IPS DF 6.9 (cell line): ENCODE measurements at places on chromosomes 16 and 17.

DNA sequence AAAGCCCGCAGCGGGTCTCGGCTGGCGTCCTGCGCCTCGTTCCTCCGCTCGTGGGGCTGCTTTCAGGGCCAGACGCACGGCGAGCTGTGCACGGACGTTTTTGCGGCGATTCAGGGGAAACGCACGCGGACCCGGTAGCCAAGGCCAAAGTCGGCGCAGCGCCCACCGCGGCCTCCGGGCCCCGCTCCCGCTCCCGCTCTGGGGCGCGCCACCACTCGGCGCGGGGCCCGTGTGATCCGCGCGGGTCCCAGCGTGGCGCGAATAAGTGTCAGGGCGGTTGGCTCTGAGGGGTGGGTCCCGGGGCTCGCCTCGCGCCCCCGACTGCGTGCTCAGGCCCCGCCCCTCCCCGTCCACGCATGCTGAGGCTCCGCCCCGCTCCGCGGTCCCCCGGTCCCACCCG is 694 bp upstream of the TBCD start:
- no peak for DNase-seq

GRCh38 chr17:7403043-7403726 is 712 bp downstream of the TMEM256 start:
- DNase-seq = no peak

- no peak for DNase-seq
Measured at GRCh38 chr16:9330095-9330494, 238.7 kb downstream of the HAPSTR1 start.

DNA sequence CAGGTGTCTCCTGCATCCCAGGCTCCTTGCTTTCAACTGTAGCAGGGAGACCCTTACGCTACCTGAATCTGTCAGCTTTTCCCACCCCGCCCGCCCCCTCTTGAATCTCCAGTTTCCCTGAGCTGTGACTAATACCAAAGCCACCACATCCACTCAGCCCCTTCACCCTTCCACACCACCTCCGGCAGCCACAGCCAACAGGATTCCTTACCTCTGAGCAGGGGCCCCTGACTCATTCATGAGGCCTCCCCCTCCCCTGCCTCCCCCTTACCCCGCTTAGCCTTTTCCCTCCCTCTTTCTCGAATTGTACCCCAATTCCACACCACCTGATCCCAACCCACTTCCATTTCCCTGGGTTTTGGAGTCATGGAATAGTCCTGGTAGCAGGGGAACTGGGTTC is 2.3 kb downstream of the STX1B start:
- DNase-seq = no peak

DNA sequence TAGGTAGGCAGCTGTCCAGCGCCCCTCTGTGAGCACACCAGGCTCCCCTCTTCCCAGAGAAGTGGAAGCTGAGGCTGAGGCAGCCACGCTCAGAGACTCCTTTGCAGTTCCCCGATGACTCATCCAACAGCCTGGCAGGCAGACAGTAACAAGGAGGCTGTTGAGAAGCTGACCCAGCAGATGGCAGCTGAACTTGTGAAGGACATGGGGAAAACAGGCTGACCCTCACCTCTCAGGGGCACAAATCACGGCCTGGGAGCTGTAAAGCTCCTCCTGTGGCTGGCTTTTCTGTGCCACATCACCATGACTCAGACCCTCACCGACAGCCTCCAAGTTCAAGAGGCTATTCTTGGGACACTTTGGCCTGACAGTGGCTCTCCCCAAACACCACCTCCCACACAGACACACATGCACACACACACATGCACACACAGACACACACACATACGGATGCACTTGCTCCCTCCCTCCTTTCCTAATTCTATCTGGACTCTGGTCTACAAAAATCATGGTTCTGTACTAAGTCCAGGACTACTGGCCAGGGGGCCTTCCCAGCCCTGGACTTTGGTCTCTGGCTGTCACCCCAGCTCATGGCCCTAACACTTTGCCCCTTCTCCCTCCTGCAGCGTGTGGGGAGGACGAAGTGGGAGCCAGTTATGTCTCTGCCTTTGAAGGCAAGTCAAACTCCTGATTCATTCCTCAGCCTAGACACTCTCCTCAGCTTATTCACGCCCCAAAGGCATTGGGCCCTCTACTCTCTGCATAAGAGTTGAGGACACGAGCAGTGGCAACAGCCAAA is 23.2 kb downstream of the MAP3K14 start:
- no peak for DNase-seq

DNA sequence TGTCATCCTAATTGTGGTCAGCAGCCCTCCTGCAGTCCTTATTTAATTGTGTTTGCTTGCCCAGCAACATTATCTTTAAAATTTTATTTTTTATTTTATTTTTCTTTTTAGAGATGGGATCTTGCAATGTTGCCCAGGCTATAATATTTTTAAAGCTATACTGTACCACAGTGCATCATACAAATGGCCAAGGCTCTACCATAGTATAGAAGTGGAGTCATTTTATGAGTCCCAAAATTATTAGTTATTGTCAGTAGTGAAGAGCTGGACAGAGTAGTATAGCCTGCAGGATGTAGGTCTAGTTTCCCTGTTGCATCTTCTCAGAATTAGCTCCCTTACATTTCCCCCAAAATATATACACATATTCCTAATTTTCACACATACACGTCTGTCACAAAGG is 44.1 kb downstream of the GAN start:
- DNase-seq = no peak

- no peak for DNase-seq
Measured at GRCh38 chr16:27568077-27568476, 18.1 kb downstream of the KATNIP start.

GRCh38 chr17:74226252-74226651 is 12.9 kb downstream of the TTYH2 start:
- DNase-seq = no peak

DNA sequence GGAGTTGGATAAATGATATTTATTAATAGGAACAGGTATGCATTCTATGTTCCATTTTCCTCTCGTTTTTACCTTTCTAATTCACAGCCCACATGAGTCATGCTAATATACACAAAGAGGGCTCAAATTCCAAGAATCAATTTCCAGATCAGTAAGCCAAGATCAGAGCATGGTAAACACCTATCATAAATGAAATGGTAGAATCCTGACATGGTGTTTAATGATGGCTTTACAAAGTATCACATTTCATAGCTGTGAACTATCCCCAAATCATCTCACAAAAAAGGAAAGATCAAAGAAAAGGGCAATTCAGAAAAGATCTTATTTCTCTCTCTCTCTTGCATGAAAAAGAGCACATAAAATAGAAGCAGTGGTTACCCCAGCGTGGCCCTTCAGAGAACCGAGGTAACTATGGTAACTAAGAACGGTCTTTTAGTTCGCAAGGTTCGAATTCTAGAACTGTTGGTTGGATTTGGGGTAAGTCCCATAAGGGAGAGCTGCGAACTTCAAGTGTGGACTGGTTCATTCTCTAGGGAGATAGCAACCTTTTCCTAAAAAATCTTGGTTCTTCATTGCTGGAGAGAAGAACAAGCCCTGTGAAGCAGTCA is 73.0 kb downstream of the MARCHF10 start:
- DNase-seq = no peak

DNA sequence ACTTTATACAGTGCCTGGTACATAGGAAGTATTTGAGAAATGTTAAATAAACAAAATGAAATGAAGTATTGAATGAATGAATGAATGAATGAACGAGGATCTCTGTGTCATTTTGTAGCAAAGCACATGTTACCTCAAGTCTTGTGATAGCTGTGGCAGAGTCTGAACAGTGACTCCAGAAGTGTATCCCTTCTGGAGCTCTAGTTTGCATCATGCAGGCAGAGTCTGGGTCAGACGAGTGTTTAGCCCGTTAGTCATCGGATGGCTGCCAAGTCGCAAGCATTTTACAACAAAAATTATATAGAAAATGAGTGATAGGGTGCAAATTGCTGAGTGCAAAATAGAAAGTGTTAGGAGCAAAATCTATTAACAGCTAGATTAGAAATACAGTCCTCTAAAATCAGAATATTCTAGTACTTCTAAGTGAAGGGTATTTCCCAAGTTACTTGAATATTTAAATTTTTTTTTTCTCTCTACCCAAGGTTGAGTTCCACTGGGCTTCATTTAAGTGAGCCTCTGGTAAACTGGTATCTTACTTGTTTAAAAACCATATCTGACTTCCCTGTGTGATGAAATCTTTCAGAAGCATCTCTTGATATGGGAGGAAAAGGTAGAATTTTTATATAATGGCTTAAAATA is 113.3 kb downstream of the FTO start:
- DNase-seq = no peak

GRCh38 chr17:72233986-72234385 is 113.2 kb downstream of the SOX9 start:
- DNase-seq = no peak
